Thyroid gland (tissue), 4 donors: ENCODE measurements at places on chromosomes 13 and 19. TPM values are rescaled to one million over a fixed set of nuclear protein-coding genes. Genes with fewer than 3 reads are reported as not detected.

DNA sequence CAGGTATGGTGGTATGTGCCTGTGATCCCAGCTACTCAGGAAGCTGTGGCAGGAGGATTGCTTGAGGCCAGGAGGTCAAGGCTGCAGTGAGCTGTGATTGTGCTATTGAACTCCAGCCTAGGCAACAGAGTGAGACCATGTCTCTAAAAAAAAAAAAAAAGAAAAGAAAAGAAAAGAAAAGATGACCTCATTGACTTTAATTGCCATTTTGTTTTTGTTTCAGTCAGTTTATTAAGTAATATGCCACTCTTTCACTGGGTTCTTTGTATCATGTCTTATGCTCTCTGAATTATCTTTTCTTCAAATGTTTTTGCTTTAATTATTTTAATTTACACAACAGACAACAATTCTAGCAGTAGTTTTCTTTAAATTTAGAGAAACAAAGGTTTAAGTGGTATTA, 293.8 kb downstream of the TSHZ3 start:
- no peaks in the 10 kb centered on the region for H3K36me3 ChIP-seq
- H3K4me3 ChIP-seq, result no peak overlapping the region
- no peak for DNase-seq

GRCh38 chr19:46634656-46635218, 1.3 kb downstream of the GNG8 start:
- peaks cover 15% of the 10 kb centered on the region for H3K27me3 ChIP-seq
- DNase-seq, result no peak
- no peaks in the 10 kb centered on the region for H3K36me3 ChIP-seq
- peaks cover 21% of the 10 kb centered on the region for H3K4me1 ChIP-seq

- peak overlapping the region; percentile 86 for H3K27ac ChIP-seq
- no peaks in the 10 kb centered on the region for H3K27me3 ChIP-seq
- peak; percentile 64 for DNase-seq
- H3K4me3 ChIP-seq, result peak overlapping the region; percentile 35
- H3K4me1 ChIP-seq, result peaks cover 21% of the 10 kb centered on the region
- H3K36me3 ChIP-seq, result no peaks in the 10 kb centered on the region
These were observed 1.2 kb downstream of the ZSWIM4 start for GRCh38 chr19:13796301-13797057.

The STOML3 gene
- not detected for total RNA-seq

The PTPRH gene
- total RNA-seq, result not detected
